Melanocyte of skin (primary cell): ENCODE measurements at places on chromosomes 2 and 18. TPM values are rescaled to one million over a fixed set of nuclear protein-coding genes. Genes with fewer than 3 reads are reported as not detected.

The DPYSL5 gene
- total RNA-seq, result not detected in 2 replicates

The ALK gene
- 0.69 and 2.9 TPM in 2 replicates for total RNA-seq

The EGR4 gene
- total RNA-seq, result not detected in 2 replicates

The SOCS6 gene
- 61.3 and 93.0 TPM in 2 replicates for total RNA-seq

The MC5R gene
- not detected in 2 replicates for total RNA-seq

The QPCT gene
- total RNA-seq, result 560 and 684 TPM in 2 replicates

The MYOM1 gene
- under 0.01 and 0.15 TPM in 2 replicates for total RNA-seq

The CD226 gene
- 0.93 and 1.7 TPM in 2 replicates for total RNA-seq

The SPATA3 gene
- total RNA-seq, result not detected in 2 replicates

The PECR gene
- total RNA-seq, result 54.9 and 58.6 TPM in 2 replicates

The IRS1 gene
- 6.3 and 7.4 TPM in 2 replicates for total RNA-seq

The PDE1A gene
- total RNA-seq, result under 0.01 TPM in 1 of 2 replicates, not detected in the other

The AGXT gene
- total RNA-seq, result not detected in 2 replicates

The TCF23 gene
- total RNA-seq, result not detected in 2 replicates

The OSR1 gene
- total RNA-seq, result 0.46 TPM in 1 of 2 replicates, not detected in the other

The APOB gene
- under 0.01 TPM in 1 of 2 replicates, not detected in the other for total RNA-seq

The ZC3H8 gene
- 4.8 and 6.9 TPM in 2 replicates for total RNA-seq

The OR6B2 gene
- not detected in 2 replicates for total RNA-seq

The TDRD15 gene
- not detected in 2 replicates for total RNA-seq

The CD28 gene
- not detected in 2 replicates for total RNA-seq

The CTNNA2 gene
- total RNA-seq, result 0.34 and 4.4 TPM in 2 replicates

The NIFK gene
- 32.0 and 65.4 TPM in 2 replicates for total RNA-seq

The SH2D6 gene
- 0.33 TPM in 1 of 2 replicates, not detected in the other for total RNA-seq

The CEBPZOS gene
- 18.0 and 23.6 TPM in 2 replicates for total RNA-seq

The MGAT4A gene
- total RNA-seq, result 1.0 and 2.5 TPM in 2 replicates
